ENCODE measurements at places on chromosomes 2 and 18.
A peak's percentile ranks its signal among the peaks of the same experiment; 100 is the strongest.

GRCh38 chr2:107687073-107687472 is 139.6 kb upstream of the RGPD4 start:
- no peak for DNase-seq

DNA sequence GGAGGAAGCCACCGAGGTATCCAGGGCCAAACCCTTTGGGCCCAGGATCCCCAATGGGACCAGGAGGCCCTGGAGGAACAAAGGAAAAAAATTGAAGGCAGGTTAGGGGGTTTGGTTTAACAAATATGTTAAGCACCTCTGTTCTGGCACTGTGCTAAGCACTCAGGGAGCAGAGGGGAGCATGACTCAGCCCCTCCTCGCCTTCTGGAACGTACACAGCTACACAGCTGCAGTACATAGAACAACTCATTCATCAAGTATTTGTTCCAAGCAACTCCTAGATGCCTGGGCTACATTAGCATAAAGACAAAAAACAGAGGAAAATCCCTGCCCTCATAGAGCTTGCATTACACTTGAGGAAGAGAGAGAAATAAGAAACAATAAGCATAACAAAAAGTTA is 153.6 kb downstream of the COL4A4 start:
- no peak for DNase-seq

GRCh38 chr18:67331857-67332256 is 184.7 kb downstream of the DSEL start:
- no peak for DNase-seq

GRCh38 chr2:222930862-222931261 is 70.0 kb downstream of the ACSL3 start:
- no peak for DNase-seq

DNA sequence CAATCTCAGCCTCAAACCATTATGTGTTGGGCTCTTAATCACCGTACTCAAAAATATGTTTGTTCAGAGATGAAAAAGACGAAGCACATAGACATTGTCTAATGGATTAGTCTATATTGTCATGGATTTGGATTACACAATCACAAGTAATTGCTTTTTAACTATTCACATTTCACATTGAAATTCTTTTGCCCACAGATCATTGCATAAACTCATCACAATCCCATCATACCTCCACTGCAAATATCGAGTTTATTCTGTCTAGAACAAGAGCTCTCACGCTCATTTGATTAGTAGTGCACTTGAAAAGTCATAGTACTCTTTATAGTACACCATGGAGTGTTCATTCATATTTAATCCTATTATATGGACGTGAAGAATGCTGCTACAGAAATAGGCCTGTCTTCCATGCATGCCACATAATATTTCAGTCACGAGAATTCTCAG is 97.9 kb upstream of the SOX11 start:
- no peak for DNase-seq

DNA sequence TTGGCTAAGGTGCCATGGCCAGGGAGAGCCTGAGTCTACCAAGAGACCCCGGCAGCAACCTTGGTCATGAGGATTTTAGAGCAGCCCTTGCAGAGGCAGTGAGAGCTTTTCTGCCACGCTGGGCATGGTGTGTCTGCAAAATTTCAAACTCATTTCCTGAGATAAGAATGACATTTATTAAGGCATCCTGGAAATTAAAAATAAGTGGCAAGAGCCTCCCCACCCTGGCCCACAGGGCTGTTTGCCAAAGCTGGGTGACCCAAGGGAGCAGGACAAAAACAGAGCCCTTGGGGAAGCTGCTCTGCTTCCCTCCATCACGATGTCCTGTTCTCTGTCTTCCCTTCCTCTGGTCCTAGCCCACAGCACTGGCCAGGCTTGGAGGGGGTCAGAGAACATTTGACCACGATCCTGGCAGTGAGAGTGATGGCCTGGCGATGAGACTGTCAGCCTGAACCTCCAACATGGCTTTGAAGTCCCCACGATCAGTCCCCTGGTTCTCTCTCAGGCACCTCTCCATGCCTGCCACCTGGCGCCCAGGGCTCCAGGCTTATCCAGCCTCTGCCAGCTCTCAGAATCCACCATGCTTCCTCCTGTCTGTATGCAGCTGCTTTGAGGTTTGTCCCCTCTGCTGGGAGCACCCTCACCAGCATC is 68.9 kb upstream of the RMDN2 start:
- DNase-seq: no peak

DNA sequence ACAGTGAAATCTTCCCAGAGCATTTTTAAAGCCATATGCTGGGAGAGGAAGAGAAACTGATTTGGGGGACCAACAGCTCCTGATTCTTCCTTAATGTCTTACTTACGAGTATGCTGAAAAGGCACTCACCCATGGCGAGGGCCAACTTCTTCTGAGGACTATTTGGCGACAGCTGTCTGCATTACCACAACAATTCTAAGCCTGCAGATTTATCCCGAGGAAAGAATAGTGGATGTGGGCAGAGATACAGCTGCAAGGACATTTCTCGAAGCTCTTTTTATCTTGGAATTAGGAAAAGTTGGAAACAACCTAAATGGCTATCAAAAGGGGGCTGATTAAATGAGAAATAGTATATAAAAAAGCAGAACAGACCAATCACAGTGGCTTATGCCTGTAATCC is 40.3 kb upstream of the FHL2 start:
- no peak for DNase-seq

GRCh38 chr2:108869542-108869941 is 83.0 kb downstream of the CCDC138 start:
- DNase-seq: no peak

DNA sequence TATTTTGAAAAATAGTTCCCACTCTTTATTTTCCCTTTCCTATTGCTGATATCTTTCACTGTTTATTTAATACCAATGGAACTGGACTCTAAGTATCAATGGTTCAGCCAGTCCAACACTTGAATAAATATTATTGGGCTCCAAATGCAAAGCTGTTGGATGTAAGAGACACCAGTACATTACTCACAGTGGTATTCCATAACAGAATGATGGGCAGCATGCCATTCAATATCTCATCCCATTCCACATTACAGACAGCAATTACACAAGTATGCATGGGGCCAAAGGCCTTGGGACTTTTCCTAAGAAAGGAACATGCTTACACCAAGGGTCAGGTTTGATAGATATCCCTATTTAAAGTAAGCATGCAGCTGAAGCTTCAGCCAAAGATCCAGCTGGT is 231.9 kb downstream of the RND3 start:
- no peak for DNase-seq

GRCh38 chr2:33047939-33048338 is 101.2 kb downstream of the LTBP1 start:
- DNase-seq: no peak

DNA sequence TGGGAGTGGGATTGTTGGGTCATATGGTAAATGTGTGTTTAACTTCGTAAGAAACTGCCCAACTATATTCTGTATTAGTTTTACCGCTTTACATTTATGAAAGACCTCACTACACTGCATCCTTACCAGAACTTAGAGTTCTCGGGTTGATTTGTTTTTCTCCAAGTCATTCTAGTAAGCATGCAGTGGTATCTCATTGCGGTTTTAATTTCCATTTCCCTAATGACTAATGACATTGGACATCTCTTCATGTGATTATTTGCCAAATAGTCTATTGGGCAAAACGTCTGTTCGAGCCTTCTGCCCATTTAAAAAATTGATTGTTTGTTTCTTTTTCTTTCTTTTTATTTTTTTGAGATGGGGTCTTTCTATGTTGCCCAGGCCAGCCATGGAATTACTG is 6.8 kb downstream of the FBLN7 start:
- DNase-seq: no peak

DNA sequence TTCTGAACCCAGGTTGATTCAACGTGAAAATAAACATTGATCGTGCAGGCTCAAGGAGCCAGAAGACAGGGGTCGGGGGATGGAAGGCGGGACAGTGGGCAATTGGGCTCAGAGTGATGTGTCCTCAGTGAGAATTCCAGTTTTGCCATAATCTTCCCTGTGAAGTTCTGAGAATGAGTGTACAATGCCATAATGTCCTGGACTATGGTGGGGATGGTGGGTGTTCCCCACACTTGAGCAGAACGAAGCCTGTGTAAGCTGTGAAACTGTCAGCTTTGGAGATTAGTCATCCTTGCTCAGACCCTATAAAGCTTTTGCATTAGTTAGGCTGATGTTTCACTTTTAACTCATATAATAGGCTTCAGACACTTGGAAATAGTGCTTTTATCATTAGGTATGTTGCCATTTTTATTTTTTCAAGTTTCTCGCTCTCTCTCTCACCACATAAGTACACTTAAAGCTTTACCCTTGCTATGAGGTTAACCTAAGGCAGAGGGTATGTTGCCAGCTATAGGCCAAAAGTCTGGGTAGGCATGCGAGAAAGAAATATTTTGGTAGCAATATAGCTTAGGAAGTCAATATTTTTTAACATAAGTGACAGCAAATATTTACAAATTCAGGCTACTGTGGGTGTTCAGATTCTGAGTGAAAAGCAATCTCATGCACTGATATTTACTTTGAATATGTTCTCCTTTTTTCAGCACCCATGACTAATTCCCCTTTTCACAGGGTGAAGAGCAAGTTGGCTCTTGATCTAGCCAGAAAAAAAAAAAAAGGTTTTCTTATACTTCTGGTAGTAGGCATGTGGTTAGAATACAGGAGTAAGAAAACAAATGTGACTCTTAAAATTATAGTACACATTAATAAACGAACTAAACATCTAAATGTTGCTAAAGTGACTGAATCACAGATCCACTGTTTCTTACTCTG is 47.2 kb downstream of the CDC42EP3 start:
- DNase-seq: no peak

GRCh38 chr2:25228848-25229278 is 60.5 kb upstream of the POMC start:
- no peak for DNase-seq

DNA sequence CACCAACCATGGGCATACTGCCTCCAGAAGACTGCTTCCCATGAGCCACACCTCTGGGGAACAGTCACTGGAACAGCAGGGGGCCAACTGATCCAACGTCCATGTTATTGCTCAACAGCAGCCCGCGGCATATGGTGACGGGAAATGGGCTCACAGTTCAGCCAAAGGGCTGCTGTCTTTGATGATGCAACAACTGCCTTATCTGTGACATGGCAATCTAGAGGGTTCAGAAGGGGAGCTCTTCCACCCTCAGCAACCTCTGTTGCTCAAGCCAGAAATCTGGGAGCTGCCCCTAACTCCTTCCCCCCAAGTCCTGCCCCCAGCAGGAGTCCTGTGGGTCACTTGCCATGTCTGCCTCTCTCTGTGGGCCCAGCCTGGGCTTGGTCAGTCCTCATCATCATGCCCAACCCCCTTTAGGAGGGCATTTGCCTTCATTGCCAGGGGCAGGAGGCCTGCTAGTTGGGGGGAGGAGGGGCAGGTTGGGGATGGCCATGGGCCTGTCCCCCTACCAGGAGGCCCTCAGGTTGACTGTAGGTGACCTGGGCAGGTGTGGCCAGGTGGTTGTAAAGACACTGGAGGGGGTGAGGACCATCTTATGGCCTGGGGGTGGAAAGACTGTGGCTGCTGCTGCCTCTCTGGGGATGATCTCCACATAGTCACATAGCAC is 212.9 kb downstream of the CYP26B1 start:
- peak; percentile 89 for DNase-seq

DNA sequence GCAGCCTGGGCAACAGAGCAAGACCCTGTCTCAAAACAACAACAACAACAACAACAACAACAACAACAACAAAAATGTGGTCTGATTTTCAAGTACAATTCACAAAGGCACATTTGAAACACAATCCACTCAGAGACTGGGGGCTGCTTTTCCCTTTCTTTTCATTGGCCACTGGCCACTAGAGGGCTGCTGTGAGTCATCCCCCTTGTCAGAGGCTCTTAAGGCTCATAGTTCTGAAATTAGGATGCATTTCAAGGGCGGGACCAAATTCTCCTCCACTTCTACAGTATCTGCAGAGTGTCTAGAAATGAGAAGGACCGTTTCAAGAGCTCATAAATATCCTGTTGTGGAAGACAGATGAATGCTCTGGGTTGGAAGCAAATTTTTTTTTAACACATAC is 285.4 kb downstream of the NRXN1 start:
- no peak for DNase-seq

GRCh38 chr18:12394428-12394827 is 13.3 kb upstream of the PRELID3A start:
- DNase-seq: no peak

- DNase-seq: peak; percentile 7
Observed at GRCh38 chr2:59076079-59076619, 835.0 kb upstream of the FANCL start.

DNA sequence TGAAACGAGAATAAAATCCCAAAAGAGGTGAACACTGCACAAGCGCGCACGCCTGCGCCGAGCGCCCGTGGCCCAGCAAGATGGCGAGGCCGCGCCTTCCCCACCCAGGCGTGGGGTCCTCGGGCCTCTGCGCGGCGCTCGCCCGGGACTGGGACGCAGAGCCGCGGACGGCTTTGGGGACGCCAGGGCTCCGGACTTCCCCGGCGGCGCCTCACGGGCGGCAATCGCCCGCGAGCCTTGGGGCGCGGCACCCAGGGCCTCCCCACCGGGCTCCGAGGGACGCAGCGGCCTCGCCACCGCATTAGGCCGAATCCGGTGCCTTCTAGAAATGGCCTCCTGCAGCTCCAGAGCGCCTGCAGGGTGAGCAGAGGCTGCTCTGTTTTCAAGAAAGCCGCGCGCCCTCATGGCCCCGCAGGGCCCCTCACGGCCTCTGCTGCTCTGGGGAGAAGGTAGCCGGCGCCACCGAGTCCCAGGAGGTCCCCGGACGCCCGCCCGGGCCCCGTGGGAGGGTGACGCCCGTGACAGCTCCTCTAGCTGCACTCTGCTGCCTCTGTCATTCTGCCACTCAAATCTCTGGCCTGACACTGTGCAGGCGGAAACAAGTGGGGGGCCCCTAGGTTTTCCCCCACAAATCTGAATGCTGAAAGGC is 35.9 kb upstream of the POMC start:
- no peak for DNase-seq

GRCh38 chr2:78989051-78989450 is 36.5 kb upstream of the REG3G start:
- no peak for DNase-seq

DNA sequence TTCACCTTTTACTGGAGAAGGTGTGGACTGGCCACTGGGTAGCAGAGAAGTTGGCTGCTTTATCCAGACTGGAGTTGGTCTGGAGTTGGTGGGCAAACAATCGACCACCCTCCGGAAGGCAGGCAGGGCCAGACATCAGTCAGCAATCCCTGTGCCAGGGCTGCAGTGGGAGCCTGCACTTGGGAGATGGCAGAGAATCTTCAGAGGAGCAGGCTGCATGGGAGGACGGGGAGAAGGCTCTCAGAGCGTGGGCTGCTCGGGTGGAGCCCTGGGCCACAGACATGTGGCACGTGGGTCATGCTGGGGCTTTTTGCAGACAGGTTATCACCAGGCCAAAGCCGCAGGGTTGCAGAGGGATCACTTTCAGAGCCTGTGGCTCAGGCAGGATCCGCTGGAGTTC is 29.6 kb downstream of the SLC9A4 start:
- DNase-seq: peak; percentile 83

GRCh38 chr2:100812116-100812515 is 7.8 kb upstream of the NPAS2 start:
- DNase-seq: no peak

- no peak for DNase-seq
Observed at GRCh38 chr2:20094955-20095354, 43.5 kb upstream of the LAPTM4A start.
